Suppressor macrophage treated with lipopolysaccharide for 4 hours (primary cell): ENCODE measurements at places on chromosomes 6 and 20.

GRCh38 chr6:151690303-151690702 is 117.2 kb upstream of the ESR1 start:
- peak; percentile 74 for DNase-seq

GRCh38 chr6:168737481-168737880 is 296.5 kb downstream of the SMOC2 start:
- DNase-seq = no peak

DNA sequence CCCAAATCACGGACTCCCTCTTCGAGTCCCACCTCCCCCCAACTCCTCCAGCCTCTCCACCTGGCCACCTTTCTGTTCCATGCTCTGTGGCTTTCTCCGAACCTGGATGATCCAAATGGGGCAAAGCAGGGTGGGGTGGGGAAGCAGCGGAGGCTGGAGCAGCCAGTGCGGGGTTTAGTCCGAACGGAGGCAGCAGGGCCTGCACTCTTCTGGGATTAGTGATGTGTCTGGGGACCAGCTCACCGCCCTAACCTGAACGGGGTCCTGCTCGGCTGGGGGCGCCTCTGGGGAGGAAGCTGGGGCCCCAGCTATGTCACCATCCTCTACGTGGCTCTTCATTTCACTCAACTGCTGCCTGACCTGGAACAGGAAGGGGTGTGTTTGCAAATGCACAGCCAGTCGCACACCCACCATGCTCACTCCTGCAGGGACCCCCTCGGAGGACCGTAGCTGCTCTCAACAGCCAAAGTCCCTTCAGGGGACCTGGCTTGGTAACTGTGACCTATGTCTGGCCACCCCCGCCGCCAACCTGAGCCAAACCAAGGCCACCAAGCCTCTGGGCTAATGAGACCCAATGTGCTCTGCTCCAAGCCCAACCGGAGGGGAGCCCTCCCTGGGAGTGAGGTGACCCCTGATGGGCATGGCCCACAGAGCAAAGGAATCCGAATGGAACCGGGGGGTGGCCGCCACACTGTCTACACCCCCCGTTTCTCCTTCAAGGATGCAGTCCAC is 46.8 kb downstream of the DSTN start:
- DNase-seq = no peak

GRCh38 chr6:44036699-44037101 is 90.6 kb downstream of the MRPL14 start:
- peak; percentile 83 for DNase-seq

DNA sequence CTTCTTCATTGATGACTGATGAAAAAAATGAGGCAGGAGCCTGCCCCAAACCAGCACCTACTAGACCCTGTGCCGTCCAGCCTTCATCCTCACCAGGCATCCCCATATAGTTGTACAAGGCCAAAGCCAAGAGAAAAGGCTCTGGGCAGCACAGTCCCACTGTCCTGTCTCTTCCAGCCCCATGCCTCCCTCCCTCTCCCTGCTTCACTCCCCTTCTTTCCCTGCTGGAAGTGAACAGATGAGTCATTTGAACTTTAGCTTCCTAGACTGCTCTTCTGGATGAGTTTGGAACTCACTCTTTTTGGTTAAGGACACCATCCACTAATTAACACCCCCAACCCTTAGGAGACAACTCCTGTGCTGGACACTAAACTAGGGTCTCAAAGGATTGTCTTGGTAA is 235.2 kb downstream of the LRFN2 start:
- no peak for DNase-seq

DNA sequence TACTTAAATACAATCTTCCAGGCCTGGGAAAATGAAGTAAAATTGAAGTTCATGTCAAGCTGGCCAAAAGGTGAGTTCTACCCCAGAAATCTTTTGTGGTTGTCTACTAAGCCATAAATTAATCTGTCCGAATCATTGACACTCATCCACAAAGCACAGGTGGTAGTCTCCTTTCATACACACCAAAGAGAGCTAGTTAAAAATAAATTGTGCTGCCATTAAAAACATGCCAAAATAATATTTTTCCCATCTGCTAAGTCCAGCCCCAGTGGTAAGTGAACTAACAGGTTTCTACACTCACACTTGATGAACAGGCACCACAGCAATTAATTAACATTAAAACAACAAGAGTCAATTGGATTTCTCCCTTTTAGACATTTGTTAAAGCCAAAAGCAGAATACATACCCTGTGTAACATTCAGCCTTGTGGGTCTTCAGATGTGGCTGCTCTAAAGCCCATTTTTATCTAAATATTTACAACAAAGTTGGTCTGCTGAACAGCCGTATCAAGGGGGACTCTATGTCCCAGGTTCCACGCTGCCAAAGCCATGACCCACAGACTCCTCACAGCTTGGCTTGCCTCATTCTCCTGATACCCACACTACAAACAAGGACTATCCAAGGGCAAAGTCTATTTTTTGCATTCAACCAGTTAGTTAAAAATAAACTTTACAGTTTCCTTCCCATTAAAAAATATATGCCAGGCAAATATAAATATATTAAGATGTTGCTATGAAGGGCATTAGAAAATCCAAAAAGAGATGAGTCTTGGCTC is 490.4 kb downstream of the BMP2 start:
- DNase-seq = no peak

GRCh38 chr6:53264915-53265607 is 83.7 kb downstream of the ELOVL5 start:
- peak; percentile 32 for DNase-seq

- DNase-seq = no peak
These were observed 65.7 kb downstream of the MRPL14 start for GRCh38 chr6:44061375-44062104.

GRCh38 chr6:79446006-79446405 is 91.2 kb downstream of the LCA5 start:
- no peak for DNase-seq

DNA sequence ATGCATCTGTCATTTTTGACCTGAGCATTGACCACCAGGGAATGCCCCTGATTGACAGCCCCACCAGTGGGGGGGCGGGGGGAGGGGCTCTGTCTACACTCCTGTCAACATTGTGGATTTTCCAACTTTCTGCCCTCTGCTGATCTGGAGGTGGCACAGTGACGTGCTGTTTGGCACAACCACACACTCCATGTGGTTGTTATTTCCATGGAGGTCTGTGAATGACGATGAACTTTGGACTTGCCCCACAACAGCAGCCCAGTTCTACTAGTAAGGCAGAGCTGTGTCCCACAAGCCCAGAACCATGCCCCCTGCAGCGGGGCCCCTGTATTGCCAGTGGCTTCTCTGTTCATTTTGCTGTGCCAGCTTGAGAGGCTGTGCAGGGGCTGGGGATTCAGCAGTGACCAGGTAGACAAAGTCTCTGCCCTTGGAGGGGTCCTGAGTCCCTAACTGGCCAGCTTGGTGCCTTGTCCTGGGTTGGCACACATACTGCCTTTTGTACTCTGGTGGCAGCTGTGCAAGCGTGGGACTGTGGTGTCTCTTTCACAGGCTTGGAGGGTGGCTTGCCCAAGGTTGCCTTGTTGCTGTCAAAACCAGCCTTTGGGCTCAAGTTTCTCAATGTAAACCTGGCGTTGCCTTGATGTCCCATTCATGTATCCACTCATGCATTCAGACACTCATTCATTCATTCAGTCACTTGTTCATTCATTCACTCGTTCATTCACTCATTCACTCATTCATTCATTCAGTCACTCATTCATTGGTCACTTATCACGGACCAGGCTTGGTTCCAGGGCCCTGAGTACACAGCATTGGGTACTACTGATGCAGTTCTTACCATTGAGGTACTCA is 108.5 kb downstream of the SYCP2 start:
- no peak for DNase-seq

DNA sequence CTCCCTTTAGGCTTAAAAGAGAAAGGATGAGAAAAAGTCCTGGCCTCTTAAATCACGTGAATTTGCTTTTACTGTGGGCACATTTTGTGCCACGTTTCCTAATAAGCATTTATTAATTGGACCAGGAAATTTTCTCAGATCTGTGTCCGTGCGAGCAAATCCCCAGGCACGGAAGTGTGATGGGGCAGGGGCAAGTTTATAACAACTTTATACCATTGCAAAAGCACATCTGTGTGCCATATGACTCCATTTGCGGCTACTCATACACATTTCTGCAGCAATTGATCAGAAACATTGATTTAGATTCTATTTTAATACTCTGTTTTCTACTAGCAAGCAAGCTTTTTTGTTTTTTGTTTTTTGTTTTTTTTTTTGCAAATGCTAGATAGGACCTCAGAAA is 373.2 kb downstream of the TAF4 start:
- no peak for DNase-seq

DNA sequence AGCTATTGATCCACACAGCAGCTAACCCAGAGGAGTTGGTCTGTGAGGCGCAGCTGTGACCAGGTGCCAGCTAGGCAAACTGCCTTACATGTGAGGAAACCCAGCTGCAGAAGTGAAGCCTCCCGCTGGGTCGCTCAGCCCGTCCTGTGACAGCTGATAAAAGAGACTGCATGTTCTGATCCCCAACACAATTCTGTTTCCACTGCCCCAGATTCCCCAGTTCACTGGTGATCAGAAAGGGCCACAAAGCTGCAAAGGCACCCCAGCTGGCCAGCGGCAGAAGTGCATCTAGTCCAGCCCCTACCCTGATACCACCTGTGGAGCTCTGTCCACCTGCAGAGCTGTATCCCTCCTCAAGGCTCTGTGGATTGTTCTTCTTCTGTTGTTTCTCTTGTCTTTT is 64.5 kb downstream of the CTNNBL1 start:
- DNase-seq = no peak

DNA sequence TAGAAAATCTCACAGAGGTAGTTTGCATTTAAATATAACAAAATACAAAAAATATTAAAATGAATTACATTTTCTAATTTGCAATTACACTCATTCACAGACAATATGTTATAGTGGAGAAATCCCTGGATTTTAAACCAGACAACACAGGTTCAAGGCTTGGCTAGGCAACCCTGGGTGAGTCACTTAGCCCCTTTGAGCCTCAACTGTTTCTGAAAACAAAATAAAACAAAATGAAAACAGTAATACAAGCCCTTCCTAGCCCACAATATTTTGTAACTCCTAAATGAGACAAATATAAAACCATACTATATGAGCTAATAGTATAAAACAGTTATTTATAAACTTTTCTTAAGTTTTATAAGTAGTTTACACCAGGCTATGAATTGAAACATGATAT is 41.0 kb downstream of the UQCC1 start:
- no peak for DNase-seq

- DNase-seq = no peak
These were observed 1.7 kb upstream of the COL9A1 start for GRCh38 chr6:70304616-70305015.

- DNase-seq = no peak
These were observed 26.2 kb upstream of the HDAC2 start for GRCh38 chr6:113997116-113997515.

DNA sequence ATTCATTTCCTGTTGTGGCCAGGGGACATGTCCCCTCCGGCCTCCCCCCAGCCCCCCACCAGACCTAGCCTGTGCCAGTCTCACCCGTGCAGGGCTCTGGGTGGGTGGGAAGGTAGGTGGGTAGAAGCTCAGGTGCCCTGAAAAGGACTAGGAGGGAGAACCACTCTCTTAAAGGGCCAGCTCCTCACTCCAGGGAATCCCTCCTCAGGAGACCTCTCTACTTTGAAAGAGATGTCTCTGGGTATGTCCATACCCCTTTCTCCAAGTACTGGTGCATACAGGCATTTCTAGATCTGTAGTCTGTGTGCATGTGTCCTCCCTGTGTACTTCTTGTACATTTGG is 60.8 kb upstream of the EPB41L1 start:
- no peak for DNase-seq

GRCh38 chr6:55182016-55182650 is 7.8 kb downstream of the HCRTR2 start:
- peak; percentile 2 for DNase-seq

- DNase-seq = no peak
These were observed 8.0 kb upstream of the FAM83D start for GRCh38 chr20:38918172-38918571.

GRCh38 chr6:112980676-112981075 is 633.5 kb downstream of the RFPL4B start:
- DNase-seq = no peak

DNA sequence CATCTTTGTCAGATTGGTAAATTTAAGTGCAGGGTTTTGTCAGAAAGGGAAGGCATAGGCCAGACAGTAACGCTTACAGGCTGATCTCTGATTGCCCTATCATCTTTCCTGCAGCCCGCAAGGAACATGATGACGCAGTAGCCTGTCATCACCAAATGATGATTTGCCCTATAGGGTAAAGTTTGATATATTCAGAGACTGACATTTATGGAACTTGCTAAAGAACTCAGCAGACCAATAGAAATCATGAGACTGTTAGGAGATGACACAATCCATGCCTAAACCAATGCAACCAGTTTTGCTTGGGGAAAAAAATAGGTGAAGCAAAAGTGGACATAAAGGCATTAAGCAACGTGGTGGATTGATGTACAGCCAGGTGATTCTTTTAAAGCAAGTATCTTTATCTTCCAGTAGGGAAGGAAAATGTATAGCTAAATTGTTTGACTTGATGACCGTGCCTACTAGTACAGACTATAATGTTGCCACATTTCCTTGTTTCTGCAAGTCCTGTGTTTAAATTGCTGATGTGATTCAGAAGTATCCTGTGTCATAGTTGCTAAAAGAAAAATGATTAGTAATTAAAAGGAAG is 2.4 kb downstream of the NUS1 start:
- DNase-seq = peak; percentile 90

DNA sequence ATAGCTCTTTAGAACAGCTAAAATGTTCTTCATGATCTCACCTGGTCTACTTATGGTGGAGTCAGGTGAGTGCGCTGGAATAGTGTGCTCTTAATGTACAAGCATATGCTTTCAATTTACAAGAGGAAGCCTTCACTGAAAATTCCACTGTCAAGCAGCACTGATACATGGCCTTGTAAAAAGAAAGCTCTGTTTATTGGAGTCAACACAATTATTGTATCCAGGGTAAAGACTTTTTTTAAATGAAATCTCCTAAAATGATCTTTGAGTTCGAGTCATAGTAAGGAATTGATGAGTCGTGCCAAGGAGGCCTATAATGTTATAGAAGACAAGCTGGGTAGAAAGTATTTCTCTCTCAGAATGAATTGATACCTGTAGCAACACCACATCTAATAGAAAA is 41.6 kb upstream of the CARMIL1 start:
- DNase-seq = no peak

DNA sequence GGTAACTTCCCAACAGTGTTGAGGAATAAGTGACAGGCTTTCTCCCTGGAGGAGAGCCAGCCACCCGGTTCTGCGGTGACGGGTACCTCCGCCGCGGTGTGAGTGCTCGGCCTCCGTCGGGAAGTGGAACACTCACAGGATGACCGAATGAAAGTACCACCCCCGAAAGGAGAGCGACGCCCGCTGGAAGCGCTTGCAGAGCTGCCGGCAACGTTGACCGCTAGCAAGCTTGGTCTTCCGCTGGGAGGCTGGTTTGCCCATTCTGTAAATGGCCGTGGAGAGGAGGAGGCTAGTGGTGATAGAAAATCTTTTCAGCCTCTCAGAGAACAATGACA is 614 bp upstream of the TMEM242 start:
- DNase-seq = peak; percentile 75
